ENCODE measurements at places on chromosomes 6 and 20.

DNA sequence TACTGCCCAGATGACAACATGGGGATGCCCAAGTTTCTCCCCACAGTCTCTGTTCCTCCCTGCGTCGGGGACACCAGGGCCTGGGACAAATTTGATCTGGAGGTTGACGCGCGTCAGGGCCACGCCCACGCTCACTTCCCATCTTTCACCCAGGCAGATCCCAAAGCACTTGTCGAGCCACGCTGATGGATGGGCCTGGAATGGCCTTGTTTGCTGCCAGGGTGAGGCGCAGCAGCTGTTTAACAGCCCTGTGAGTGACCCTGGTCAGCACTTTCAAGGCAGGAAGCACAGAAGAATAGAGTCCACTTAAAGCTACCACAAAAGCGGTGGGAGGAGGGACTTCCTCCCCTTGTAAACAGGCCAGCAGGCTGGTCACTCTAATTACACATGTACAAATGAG, 324.7 kb upstream of the JARID2 start:
- no peak for DNase-seq

DNA sequence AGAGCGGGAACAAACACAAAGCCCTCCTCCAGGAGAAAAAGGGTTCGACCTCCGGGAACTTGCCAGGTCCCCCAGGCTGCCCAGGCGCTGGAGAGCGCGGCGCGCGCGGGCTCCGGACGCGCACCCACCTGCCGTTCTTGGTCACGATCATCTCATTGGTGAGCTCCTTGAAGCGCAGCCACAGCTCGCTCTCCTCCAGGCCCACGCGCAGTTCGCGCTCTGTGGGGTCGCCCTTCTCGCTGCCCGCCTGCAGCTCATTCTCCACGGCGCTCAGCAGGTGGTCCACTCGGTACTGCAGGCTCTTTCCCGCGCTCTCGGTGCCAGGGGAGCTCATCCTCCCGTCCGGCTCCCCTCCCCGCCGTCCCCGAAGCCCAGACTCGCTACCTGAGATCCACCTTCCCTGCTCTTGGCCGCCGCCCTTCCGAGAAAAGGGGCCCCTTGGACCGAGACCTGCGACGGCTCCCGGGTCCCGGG, 356 bp downstream of the TBXT start:
- DNase-seq = no peak

DNA sequence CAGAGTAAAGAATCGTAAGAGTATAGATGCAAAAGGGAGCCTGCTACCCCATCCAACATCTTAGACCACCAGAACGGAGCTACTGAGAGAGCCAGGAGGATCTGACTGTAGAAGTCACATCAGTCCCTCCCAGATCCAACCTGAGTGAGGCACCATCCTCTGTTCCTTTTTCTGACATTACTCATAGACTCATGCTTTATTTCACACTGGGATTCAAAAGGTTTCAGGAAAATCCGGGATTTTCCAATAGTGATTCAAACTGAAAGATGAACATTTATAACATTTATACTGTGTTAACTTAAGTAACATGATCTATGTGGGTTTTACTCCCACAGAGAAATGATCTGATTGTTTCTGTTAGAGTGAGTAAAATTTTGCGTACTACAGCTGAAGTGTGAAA, 868.6 kb upstream of the GJE1 start:
- no peak for DNase-seq

DNA sequence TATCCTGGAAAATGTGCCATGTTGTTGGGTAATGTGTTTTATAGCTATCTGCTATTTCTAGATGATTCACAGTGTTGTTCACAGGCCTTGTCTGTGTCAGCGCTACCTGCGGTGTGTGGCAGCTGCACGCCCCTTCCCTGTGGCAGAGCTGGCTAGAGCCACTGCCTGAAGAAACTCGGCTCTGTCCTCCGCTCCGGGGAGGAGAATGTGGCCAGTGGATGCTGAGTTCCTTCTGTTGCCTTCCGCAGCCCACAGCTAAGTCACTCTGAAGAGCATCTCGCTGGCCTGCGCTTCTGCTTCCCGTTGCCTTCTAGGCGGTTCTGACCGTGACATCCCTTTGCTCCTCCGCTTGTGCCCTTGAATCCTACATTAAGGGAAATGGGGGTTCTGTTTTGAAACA, 135.1 kb downstream of the PLG start:
- DNase-seq = no peak

DNA sequence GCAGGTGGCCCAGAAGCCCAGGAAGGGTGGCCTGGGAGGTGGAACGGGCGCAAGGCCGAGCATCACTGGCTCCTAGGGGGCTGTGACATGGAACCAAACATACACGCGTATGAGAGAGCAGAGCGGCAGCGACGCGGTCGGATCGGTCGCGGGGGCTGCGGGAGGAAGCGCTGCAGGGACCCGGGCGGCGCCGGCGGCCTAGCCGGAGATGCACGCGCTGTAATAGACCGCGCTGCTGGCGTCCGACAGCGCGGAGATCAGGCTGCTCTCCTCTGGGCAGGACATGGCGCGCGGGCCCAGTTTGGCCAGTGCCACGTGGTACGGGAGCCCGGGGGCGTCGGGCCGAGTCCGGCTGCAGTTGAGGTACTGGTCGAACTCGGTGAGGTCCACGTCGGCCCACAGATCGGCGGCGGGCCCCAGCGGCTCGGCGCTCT, 1.5 kb downstream of the SOX18 start:
- no peak for DNase-seq

DNA sequence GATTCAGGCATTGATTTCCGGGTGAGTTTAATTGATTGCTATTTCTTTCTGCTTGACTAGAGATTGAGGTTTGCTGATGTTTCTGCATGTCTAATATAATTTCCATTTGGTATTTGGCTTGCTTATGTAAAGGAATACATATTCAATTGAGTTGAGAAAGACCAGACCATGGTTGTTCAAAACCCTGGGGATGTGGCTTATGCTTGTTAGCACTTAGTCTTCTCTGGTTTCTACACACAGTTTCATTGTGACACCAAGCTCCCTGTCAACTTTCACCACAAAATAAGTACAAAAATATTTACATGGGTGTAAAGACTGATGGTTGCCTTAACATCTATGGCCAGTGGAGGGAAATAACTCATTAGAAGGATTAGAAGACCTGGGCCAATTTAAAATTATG, 209.6 kb downstream of the CDH26 start:
- no peak for DNase-seq

DNA sequence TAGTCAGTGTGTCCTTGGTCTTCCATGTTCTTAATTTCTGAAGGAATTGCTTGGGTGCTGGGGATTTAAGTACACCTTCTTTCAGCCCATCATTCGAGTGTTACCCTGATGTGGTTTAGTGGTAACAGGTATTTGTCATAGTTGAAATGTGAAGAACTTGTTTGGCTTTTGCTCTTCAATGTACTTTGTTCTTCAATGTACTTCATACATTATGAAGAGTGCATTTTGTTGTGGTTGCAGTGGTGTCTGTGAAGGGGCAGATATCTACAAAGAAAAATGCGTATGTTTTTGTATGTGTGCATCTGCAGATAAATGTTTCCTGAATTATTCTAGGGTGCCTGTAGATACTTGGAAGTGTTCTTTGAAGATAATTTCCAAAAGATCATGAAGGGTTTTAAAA, 111.2 kb upstream of the SUPT3H start:
- DNase-seq = no peak

- DNase-seq = no peak
Observed at GRCh38 chr6:24493945-24494820, 586 bp upstream of the ALDH5A1 start.

DNA sequence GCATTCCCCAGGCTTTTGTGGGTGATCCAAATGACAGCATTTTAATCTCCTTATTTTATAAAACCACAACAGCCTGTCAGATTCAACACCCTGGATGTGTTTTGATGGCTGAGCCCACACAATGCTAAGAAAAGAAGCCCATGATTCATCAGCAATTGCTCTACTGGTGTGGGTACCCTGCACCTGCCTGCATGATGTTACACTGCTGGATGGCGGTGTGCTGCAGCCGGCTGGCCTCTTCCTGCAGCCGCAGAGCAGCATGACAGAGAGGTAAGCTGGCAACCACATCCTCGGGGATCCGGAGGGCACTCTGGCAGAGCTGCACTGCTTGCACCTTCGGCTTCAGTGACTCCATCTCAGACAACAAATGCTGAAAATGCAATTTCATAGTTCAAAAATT, 327.5 kb downstream of the SYNE1 start:
- DNase-seq = no peak

DNA sequence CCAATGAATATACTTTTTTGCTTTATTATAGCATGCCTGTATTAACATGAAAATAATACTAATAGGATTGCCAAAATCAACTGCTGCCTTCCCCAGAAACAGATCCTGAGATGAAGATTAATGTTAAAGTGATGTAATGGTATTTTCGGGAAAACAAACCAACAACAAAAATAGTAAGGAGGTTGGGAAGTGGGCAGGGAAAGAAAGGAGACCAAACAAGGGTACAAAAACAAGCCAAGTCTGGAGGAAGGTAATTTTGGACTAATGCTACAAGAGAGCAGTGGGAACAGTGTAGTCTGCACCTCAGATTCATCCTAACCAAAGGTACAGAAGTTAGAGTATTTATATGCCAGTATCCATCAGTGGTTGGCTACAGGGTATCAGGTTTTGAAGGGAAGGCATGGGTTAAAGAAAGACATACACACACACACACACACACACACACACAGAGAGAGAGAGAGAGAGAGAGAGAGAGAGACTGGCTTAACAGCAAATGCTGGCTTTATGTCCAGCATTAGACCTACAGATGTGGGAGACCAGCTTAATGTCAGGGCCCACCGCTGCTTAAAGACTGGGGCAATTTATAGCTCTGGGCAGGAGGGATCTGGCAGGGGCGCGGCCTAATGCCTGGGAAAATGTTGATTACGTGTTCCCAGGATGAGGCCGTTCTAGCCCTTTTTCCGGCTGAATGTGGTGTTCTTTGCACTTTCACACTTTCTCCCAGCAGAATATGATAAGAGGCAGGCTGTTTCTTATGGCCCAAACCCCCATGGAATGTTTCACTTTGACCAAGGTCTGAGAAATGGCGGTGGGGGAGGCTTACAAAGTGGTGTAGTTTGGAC, 3.8 kb upstream of the SLC17A1 start:
- no peak for DNase-seq

- peak; percentile 14 for DNase-seq
Observed at GRCh38 chr6:10098756-10099528, 315.9 kb downstream of the TFAP2A start.

Data from NCI-H2171 treated with DMSO at 0.1 percent for 48 hours (cell line).